NCI-H1436 treated with DMSO at 0.1 percent for 48 hours (cell line): ENCODE measurements at places on chromosomes 1 and 21.

- no peak for DNase-seq
These were observed 61.3 kb upstream of the C1orf53 start for GRCh38 chr1:197841158-197841557.

GRCh38 chr1:245500546-245500945 is 345.8 kb downstream of the KIF26B start:
- no peak for DNase-seq

GRCh38 chr1:19463504-19463803 is 21.9 kb downstream of the CAPZB start:
- DNase-seq: no peak

- no peak for DNase-seq
These were observed 103.8 kb downstream of the LRRC7 start for GRCh38 chr1:69671363-69672010.

DNA sequence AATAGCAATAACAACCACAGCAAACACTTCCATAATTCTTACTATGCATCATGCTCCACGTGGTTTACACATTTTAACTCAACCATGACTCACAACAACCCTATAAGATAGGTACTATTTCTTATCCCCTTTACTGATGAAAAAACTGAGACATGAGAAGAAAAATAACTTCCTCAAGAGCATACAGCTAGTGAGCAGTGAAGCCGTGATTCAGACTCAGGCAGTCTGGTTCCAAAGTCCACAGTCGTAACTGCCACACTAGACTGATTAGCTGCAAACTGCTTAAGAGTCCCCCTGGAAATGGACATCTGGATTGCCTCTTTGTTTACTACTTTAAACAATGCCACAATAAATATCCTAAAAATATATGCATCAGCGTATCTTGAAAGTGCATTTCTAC is 55.7 kb downstream of the PLD5 start:
- DNase-seq: no peak

DNA sequence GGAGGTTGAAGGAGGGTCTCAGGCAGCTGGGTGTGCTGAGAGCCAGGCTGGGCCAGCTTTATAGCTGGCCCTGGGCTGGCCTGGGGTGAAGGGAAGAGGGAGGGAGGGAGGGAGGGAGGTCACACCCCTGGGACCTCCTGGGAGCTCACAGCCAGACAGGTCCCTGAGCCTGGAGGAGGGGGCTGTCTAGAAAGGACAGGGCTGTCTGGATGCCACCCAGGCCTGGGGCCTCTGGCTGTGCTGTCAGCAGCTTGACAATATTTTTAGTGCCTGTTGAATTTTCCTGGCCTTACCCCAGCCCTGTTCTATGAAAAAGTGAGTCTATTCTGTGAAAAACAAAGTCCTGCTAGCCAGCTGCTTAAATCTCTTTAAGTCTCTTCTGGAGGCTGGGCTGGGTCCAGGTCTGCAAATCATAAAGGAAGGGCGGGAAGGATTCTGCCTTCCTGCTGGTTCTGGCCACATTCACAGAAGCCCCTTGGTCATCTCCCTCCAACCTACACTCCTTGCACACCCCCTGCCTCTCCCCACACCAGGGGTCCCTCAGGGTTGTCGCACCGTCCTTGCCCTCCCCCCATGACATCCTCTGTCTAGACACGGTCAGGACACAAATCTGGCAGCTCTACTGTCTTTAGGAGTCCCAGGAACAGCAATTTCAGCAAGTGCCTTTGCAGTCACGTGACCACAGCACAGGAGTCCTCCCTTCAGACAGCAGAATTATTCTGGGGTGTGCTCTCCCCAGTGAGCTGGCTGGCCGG is at the start of gene LEFTY2:
LEFTY2 (minus strand) TSS at position 34 of the 755 bp plus-strand sequence. CDS start 80 bp downstream, outside the sequence.
- no peak for DNase-seq

GRCh38 chr1:245154429-245155271 is at the start of gene KIF26B:
Gene KIF26B, plus strand, starts transcription at chr1:245154985. Its CDS starts 440 bp downstream, at chr1:245155425.
- DNase-seq: no peak

GRCh38 chr1:21852282-21853130 is 40.4 kb downstream of the LDLRAD2 start:
- no peak for DNase-seq

DNA sequence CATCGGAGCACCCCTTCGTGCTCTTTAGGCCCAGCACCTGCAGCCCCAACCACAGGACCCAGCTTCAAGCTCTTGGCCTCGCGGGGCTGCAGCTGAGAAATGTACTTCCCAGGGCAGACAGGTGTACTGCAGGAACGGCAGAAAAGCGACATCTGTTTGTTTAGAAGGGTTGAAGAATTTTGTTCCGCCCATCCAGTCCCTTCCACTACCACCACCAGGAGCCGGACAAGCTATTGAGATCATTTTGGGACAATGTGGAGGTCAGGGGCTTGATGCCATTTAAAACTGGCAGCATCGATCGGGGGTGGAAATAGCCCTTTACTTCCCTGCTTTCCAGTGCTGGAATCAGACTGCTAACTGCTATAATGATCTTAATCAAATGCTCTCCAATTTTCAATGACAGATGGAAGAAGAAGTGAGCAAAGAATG is 1.7 kb downstream of the SERTAD4 start:
- no peak for DNase-seq

GRCh38 chr1:6502000-6502891 is 10.8 kb upstream of the PLEKHG5 start:
- DNase-seq: no peak

DNA sequence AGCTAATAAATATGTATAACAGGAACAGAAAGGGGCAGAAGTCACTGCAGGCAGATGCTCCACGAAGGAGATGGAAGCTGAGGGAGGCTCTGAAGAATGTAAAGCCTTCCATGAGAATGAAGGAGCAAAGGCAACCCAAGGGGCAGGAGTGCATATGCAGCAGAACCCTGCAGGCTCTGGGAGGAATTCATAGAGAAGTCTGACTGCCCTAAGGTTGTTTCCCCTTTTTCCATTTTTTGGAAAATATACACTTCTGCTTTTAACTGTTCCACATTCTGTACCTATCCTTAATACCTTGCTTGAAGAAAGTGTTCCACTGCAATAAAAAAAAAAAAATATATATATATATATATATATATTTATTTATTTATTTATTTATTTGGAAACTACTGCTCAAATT is 69.6 kb downstream of the CD34 start:
- DNase-seq: no peak

DNA sequence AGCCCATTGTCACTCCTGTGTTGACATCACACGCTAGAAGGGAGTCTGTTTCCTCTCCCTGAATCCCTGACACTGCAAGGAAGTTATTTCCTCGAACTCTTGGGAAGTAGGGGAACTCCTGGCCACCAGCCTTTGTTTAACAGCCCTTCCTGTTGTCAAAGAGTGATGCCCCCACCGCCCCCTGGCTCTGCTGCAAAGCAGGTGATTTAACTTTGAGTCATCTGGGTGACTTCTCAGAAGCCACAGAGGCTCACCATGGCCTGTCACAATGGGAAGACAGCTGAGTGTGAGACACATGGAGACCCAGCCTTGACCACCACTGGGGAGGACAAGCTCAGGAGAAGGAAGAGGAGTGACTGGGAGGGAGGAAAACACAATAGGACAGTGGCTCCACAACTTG is 182.8 kb downstream of the PSMG1 start:
- DNase-seq: no peak

GRCh38 chr1:19360843-19361610 is 48.9 kb downstream of the SLC66A1 start:
- no peak for DNase-seq

DNA sequence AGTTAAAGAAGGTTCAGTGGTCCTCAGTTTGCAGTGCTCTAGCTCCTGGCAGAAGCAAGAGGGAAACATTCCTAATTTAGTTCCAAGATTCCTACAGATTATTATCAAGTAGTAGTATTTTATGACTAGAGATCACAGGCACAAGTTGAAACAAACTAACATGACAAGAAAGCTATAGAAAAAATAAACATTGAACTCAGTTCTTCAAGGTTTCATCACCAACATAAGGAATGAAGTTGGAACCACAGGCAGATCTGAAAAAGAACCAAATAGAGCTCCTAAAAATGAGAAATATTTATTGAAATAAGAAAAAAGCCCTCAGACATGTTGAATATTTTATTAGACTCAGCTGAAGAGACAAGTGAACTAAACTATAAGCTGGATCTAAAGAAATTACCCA is 40.6 kb downstream of the PDC start:
- no peak for DNase-seq

- DNase-seq: no peak
These were observed 145.1 kb upstream of the SMYD2 start for GRCh38 chr1:214135886-214136285.

- DNase-seq: no peak
These were observed 19.4 kb downstream of the RRP15 start for GRCh38 chr1:218304281-218305039.

DNA sequence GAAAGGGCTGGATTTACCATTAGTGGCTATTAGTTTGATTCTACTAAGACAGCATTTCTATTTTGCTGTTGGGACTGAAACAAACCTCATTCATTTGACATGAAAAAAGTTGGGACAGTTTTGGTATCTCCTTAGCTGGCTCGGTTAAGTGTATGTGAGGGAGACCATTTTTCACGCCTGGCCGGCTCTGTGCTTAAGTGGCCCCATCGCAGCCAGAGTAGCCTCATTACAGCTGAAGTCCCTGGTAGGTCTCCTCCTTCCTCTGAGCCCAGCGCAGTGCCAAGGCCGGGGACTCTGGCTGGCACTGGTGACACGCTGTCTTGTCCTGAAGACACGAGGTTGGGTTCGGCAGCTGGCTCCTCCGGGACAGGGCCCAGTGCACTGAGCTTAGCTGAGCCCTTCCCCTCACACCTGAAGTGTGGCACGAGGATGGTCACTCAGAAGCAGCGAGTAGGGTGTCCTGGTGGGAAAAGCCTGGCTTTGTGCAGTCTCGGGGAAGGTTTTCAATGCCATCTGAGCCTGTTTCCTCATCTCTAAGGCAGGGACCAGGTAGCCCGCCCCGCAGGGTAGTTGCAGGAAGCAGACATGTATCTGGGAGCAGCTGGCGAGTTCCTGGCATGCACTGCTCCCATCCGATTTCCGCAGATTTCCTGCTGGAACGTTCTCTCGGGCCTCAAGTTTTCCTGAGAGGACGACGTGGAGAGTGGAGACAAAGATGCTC is 196.5 kb downstream of the DYRK1A start:
- DNase-seq: no peak

DNA sequence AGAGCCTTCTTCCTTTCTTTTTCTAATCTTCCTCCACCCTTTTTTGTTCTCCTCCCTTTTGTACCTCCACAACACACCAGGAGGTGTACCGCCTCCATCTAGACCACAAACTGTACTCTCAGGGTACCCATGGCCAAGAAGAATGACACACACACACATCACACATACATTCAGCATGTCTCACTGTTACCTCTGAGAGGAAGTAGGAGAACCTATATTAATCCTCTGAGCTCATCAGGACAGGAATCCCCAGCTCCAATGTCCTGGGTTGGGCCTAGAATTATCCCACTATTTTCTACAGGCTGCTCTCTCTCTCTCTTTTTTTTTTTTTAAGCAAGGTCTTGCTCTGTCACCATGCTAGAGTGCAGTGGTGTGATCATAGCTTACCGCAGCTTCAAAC is 36.7 kb downstream of the ATP2B4 start:
- no peak for DNase-seq

GRCh38 chr1:14881775-14882672 is 271.5 kb upstream of the TMEM51 start:
- DNase-seq: no peak

GRCh38 chr1:210299501-210299900 is 29.2 kb upstream of the HHAT start:
- no peak for DNase-seq

DNA sequence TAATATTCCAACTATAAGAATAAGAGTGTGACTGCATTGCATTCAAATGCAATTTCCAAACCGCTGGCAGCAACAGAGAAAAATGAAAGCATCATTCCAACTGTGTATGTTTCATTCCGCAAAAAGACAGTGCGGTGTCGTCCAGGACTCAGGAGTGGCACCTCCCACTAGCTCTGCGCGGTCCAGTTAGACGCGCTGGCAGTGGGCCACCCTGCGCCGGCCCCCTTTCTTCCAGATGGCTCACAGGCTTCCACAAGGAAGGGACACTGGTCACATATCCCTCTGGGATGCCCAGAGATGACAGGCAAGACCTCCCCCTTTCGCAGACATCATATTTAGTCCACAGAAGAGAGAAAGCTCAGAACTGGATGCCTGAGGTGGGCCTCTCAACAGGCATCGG is 11.9 kb downstream of the WRAP73 start:
- no peak for DNase-seq

GRCh38 chr1:232921381-232921780 is 29.0 kb upstream of the NTPCR start:
- no peak for DNase-seq

DNA sequence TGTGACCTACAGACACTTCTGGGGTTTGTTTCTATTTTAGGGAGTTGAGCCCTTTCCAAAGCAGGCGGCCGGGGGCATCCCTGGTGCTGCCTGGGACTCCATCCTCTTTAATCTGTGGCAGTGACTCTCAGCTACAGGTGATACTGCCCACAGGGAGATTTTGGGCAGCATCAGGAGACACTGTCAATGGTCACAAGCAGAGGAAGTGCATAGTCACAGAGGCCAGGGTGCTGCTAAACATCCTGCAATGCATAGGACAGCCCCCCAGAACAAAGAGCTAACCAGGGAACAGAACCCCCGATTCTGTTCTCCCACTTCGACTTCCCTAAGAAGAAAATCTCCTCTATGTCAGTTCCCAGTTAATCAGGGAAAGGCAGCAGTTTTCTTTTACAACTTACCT is 66.2 kb downstream of the TEX35 start:
- no peak for DNase-seq

DNA sequence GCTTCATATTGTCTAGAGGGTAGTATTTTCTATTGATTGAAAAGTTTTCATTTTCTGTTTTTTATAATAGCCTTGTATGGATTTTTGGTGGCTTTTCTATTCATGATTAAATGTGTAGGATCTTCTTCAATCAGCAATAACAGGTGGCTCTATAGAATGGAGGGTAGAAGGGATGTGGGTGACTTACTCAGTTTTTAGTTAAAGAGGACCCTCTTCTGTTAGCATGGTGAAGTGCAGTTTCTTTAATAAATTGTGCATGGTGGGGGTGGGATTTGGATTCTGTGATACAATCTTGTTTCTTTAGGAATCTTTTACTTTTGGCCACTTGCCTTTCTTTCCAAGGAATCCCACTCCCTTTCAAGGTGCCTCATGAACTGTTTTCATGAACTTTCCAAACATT is 64.7 kb downstream of the SLC35A3 start:
- no peak for DNase-seq

GRCh38 chr1:96370757-96371156 is 350.8 kb upstream of the PTBP2 start:
- no peak for DNase-seq

DNA sequence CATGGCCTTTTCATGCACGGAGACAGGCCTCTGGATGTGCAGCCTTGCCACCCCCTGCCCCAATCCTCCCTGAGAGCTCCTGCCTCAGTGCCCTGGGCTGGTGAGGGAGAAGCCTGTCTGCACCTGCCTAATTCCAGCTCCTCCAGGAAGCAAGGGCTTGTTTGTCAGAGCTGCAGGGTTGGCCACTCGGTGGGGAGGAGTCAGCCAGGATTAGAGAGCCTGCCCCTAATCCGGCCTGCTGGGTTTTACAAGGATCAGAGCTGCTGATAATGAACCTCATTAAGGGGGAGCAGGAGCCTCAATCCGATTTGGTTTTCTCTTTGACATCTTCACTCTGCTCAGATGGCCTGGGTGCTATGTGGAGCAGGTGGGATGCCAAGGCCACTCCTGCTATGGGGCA is 31.9 kb upstream of the LHX4 start:
- DNase-seq: no peak
